ENCODE measurements at places on chromosomes 4 and X.

DNA sequence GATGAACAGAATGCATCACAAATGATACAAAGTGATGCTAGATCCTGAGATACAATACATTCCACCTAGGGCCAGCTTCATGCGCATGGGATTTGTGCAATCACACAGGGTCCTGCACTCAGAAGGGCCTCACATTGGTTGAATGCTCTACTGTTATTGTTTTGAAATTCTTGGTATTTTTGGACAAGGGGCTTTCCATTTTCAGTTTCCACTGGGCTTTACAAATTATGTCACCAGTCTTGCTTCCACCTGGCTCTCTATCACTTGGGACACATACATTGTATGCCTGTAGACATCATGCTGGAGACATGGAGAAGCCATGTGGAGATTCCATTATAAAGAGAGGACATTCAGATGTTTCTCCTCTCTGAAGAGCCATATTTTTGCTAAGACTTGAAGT, 155.8 kb downstream of the NAA11 start:
- no peak for DNase-seq

- DNase-seq: no peak
Observed at GRCh38 chr4:160217352-160217751, 1114.5 kb downstream of the RAPGEF2 start.

GRCh38 chr4:100288811-100289529, 98.7 kb upstream of the DDIT4L start:
- no peak for DNase-seq

DNA sequence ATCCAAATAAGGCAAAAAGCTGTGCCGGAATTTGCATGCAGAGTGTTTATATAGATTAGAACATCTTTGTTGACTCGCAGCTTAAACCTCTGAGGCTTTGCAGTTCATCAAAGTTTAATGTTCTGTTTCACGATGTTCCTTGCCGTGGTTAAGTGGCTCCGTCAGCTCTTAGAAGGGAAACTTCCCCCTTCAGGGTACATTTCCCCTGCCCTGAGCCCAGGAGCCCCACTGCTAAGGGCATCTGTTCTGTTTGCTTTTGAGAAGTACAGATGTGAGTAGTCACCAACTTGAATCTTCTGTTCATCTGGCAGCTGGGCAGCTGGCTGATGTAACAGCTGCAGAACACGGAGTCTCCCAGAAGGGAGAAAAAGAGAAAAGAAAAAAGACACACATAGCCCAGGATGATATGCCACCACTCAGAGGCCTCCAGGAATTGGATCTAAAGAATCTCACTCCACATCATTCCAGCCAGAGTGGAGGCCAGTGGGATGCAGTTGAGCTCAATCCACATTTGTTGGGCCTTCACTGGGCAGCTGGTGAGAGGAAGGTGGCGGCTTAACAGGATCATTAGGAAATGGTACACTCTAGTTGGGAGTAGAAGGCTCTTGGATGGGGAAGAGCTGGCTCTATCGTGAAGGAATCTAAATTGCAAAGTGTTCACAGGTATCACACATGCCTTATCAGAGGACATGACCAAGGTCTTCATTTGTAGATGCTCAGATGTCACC, 178.7 kb upstream of the RBPJ start:
- peak; percentile 65 for DNase-seq

DNA sequence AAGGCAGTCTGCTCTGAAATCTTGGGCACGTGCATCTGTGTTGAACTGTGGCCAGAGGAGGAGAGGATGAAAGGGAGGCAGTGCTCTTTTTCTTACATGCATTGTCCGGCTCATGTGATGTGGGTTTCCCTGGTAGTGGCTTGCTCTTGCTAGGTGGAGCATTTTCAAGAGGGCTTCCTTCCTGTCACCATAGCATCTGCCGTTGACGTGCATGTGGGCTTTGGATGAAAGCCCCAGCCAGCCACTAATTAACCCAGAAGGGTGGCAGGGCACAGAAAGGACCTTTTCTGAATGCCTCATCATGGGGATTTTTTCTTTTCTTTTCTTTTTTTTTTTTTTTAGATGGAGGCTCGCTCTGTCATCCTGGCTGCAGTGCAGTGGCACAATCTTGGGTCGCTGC, 121.3 kb downstream of the GPR143 start:
- DNase-seq: no peak

- no peak for DNase-seq
Observed at GRCh38 chr4:114085611-114086345, 106.3 kb upstream of the ARSJ start.

DNA sequence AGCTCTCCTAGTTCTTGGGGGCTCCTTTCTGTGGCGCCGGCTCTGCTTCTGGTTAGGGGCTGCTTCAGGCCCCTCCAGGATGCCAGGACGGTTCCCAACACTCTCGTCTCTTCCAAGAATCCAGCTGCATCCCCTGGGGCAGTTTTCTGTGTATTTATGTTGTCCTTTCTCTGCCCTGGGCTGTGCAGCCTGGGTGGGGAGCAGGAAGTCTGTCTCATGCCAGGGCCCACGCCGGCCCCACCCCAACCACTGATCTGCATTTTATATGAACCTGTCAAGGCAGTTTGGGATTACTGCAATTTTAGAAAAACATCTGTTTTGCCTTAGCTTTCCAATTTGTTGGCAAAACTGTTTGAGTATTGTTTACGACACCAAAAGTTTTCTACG, 14.6 kb downstream of the CTBP1 start:
- DNase-seq: no peak

DNA sequence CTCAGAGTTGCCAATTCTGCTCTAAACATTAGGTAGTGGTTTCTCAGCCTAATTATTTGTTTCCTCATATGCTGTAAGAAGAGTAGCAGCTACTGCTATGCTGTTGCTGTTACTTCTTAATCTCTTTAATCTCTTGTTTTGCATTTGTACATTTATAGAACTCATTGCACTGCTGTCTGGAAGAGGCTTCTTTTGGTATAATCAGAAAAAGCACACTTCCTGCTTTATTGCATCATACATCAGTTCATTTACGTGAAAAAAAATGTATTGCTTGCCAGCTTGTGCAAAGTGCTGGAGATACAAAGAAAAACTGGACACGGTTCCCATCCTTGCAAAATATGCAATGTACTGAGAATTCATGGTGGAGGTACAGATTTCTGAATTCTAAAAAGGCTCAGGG, 332.0 kb downstream of the GRXCR1 start:
- no peak for DNase-seq

- no peak for DNase-seq
Observed at GRCh38 chrX:7889135-7889534, 38.1 kb downstream of the PNPLA4 start.

GRCh38 chr4:184896868-184897715, 71.3 kb upstream of the ACSL1 start:
- DNase-seq: no peak

GRCh38 chrX:49106930-49107329, 16.6 kb downstream of the GPKOW start:
- peak; percentile 16 for DNase-seq

GRCh38 chr4:6464842-6465588, 7.4 kb downstream of the PPP2R2C start:
- DNase-seq: no peak

DNA sequence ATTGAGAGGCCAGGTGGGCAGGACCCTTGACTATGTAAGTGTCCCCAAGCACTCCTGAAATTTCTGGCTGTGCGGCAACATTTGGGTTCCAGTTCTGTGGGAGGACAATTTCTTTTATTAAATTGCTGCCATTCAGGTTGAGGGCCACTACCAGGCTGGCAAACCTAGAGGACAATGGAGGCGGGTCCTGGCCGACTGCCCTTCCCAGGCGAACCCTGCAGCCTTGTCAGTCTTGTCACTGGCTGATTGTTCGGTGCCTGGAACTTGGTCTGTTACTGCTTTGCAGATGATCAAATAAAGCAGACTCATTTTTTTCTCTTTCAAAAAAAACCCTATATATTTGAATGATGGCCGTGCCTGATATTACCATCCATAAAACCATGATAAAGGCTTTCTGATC, 6.6 kb upstream of the TMEM128 start:
- no peak for DNase-seq

GRCh38 chrX:127057891-127058619, 238.5 kb downstream of the PRR32 start:
- DNase-seq: no peak

- DNase-seq: no peak
Observed at GRCh38 chr4:135192751-135193535, 991.4 kb upstream of the PABPC4L start.

- peak; percentile 63 for DNase-seq
Observed at GRCh38 chr4:75724867-75725724, 719 bp downstream of the USO1 start.

DNA sequence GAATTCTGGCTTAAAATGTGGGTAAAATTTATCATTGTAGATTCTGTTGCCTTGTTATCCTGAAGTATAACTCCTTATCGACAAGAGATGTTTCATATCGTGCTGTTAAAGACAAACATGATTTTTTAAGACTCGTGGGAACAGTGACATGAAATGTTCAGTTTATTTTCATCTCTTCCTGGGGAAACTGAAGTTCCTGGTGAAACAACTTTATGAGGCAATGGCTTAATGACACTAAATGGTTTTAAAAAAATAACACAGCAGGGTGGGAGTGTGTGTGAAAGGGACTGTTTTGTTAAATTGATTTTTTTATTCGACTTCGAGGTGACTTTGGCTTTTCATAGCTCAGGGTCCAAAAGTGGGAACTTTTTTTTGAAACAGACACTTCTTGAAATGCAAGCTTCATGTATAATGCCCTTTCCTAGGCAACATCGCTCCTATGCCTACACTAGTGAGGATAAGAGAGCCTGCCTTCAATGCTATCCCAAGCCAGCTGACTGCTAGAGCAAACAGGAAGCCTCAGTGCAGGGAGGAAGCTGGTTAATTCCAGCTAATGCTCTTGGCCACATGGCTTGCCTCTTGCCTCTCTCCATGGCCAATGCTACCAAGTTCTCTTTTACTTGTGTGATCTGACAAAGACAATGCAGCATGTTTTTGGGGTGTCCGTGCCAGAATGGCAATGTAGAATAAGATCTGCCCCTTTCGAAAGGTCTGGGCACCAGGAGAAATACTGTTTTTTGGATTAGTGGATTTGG, 80.9 kb upstream of the PLAC1 start:
- no peak for DNase-seq

DNA sequence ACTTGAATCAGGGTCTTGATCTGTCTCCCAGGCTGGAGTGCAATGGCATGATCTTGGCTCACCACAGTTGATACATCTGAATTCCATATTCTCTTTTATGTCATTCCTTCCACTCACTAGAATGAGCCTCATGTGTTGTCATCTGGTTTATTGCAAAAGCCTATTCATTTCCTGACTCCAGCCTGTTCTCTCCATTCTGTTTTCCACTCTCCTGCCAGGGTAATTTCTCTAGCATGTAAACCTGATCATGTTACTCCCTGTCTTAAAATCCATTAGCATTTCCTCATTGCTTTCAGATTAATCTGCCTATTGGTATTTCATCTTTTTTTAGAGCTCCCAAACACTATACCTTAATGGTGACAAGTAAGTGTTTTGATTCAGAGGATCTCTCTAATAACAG, 4.3 kb upstream of the DDX60L start:
- peak; percentile 60 for DNase-seq

- DNase-seq: no peak
Observed at GRCh38 chr4:37533286-37534033, 152.7 kb downstream of the RELL1 start.

GRCh38 chr4:75633846-75634245, 3.5 kb upstream of the CDKL2 start:
- no peak for DNase-seq

DNA sequence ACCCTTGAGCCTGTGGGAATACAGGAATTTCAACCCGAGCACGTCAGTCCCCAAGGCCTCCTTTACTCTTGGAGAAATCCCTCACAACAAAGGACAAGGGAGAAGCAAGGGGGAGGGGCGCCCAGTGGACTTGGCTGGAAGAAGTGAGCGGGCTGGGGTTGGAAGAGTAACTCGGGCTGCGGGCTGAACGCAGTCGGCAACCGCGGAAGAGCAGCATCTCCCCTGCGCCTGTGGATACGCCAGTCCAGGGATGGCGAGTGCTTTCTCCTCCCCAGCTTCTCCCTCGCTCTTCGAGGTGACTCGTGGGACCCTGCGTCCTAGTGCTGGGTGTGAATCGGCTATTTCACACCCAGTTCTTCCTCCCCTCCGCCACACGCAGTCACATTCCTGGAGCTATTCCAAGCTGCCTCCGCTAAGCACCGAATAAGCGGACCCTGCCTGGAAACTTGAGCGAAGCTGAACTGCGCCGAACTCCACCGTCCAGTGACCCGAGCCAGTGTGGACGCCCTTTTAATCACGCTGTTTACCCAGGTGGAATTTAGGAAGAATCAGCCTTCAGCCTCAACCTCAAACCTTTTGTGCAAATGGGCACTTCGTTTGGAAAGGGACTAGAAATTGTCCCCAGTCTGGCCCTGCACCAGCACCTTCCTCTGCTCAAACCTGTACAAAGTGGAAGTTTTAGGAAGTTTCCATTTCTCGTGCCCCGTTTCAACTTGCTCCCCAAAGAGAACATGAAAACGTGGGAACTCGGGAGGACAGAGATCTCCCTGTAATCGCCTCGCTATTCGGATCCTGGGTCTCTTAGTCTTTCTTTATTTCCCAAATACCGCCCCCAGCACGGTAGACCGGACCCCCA, 64.3 kb upstream of the WDR17 start:
- no peak for DNase-seq

DNA sequence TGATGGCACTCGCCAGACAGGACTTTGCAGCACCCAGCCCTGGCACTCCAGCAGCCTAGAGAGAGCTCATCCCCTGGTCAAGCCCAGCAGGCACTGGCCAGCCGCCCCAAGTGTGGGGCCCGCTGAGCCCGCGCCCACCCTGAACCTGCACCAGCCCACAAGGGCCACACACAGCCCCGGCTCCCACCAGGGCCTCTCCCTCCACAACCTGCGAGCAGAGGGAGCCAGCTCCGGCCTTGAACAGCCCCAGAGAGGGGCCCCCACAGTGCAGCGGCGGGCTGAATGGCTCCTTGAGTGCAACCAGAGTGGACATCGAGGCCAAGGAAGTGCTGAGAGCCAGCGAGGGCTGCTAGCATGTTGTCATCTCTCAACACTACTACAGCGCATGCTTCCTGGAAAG, 34.4 kb upstream of the DEFB131A start:
- DNase-seq: no peak

DNA sequence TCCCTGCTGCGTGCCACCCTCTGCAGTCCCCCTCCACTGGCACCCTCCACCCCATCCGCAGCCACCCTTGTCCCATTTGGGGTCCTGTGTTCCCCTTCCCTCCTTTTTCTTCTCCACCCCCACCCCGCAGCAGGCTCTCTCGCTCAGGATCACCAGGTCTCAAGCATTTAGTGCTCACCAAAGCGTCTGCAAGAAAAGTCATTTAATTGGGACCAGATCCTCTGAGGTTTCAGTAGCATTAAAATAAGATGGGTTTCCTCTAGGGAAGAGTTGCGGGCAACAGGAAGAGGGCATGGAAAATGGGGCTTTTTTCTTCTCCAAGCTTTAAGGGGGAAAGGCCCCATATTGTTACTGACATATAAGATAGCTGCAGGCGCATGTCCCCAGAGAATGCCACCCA, 4.9 kb upstream of the HAUS7 start:
- DNase-seq: no peak

Data from AG04450 (cell line).